ENCODE measurements at places on chromosomes 12 and 14. TPM values are rescaled to one million over a fixed set of nuclear protein-coding genes. Genes with fewer than 3 reads are reported as not detected.

Gene OTOGL
- total RNA-seq = not detected

Gene AMHR2
- total RNA-seq = not detected

Gene B4GALNT1
- total RNA-seq = 2.6 TPM

Gene NUAK1
- total RNA-seq = not detected

Gene RIMBP2
- not detected for total RNA-seq

GRCh38 chr12:116172224-116172849, 105.2 kb downstream of the MED13L start:
- peak; percentile 31 for DNase-seq

- no peak for DNase-seq
Observed at GRCh38 chr12:67601126-67601525, 47.4 kb upstream of the DYRK2 start.

DNA sequence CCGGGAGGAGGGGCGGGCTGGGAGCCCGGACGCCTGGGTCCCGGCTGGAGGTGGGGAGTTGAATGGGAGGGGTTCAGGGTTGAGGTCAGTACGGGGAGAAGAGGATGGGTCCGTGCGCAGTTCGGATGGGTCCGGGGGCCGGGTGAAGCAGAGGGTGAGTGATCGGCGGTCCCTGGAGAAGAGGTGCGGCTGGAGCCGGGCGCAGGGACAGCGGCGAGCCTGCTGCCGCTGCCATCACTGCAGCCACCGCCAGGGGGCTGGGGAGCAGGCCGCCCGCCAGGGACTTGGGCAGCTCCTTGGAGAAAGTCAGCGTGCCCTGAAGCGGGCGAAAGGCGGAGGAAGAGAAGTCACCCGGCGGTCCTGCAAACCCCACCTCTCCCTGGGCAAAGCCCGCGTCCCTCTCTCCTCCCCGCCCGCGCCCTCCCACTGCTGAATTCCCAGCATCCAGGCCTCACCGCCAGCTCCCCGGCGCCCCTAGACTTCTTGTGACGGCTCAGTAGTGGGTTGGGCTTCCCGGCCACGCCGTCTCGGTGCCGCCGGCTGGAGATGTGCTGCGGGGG, 6.0 kb upstream of the GPR84 start:
- no peak for DNase-seq

DNA sequence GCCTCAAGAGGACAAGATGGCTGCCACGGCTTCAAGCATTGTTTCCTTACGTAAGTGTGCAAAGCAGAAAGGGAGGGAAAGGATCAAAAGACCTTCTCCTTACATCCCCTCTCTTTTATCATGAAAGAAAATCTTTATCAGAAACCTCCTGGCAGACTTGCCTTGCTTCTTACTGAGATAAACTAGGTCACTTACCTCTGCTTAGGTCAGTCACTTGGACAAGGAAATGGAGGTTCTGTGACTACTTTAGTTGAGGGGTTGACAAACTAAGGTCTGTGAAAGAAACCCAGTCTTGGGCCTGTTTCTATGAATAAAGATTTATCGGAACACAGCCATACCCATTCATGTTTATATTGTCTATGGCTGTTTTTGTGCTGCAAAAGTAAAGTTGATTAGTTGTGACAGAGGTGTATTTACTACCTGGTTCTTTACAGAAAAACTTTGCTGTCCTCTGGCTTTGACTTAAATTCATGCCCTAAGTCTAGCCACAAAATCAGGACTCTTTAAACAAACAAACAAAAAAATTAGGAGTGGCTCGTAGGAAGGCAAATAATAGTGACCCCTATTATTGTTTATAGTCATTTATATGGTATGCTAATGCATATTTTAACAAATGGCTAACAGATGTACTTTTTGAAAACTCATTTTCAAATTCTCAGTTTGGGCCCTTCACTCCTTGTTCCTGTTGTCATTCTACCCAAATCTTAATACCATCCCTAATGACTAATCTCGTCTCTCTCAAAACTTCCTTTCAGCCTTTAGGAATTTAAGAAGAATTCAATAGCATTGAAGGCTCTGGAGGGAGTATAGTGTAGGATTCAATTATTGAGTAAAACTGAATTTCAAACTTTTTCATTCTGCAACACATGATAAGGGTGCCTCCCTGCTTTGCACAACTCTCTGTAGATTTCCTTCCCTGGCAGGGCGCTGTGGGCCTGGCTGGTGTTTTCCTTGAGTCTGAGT, 42.0 kb upstream of the ATP2B1 start:
- no peak for DNase-seq

DNA sequence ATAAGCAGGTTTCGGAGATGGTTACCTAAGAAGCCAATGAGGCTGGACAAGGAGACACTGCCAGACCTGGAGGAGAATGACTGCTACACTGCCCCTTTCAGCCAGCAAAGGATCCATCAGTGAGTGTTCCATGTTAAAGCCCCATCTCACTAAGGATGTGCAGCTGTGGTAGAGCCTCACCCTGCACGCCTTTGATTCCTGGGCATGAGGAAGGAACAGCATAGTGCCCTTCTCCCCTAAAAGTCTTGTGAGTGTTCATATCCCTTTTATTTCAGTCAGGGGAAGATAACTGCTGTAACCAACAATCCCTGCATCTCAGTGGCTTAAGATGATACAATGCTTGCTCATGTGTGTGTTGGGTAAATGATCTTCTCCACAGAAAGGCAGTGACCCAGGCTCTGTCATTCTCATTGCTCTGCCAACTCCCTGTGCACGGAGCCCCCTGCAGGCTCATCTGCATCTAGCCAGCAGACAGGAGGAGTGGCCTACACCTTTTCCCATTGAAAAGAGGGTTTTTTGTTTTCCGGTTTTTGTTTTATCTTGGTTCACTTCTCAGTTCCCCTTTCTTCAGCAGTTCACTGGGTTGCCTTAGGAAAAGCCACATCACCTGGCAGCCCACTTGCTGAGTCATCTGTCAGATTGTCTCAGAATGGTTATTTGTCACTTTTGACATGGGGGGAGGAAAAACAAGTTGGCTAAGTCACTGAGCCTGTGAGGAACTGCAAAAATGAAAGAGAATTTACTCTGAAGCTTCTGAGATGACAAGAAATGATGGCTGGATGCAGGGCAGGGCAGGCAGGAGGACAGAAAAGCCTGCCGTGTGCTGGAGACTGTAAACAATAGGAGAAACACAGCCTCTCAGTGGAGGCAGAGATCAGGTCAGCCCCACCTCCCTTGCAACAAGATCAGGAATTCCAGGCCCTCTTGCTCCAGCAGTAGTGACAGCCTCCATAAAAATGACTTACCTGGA, 193.3 kb downstream of the ANO4 start:
- no peak for DNase-seq

GRCh38 chr14:74954232-74954946, 1.0 kb downstream of the PGF start:
- no peak for DNase-seq

DNA sequence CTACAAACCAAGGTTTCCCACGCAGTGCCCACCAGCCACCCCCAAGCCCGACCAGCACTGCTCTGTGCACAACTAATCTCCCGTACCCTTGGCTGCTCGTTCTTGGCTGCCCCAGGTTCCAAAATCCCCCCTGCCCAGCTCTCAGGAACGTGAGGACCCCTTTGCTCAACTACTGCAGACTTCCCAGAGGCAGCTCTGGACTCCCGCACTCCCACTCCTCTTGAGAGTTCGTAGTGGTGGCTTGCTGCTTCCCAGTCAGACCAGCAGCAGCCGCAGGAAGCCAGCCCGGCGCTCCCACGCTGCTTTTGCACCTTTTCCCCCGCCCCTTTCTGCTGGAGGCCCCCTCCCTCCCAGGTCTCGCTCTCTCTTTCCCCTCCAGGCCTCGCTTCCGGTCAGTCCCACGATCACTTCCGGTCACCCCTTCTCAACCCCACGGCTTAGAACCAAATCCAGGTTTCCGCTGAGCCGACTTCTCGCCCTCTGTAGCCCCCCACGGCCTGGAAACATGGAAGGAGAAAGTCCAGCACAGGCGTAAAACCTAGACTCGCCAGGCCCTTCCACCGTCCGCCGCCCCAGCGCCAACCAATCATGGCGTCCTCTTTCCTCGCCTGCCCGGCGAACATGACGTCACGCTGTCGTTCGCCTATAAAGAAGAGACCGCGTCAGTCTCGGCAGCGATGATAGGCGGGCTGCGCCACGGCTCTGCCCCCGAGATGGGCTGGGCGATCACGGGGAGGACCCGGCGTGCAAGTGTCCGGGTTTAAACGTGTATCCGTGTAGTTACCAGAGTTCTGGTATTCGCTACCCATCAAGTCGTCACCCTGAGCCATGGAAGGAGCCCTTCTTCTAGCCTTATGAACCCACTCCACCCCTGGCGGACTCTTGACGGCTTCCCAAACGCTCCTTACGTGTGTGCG, at the start of gene TFCP2:
Gene TFCP2, minus strand, starts transcription at position 621 of the 917 bp plus-strand sequence. CDS start 713 bp downstream, outside the sequence.
- DNase-seq = peak; percentile 89

GRCh38 chr12:112107306-112108201, 1.0 kb downstream of the NAA25 start:
- no peak for DNase-seq

GRCh38 chr14:35223927-35224326, 68.3 kb upstream of the PSMA6 start:
- DNase-seq = no peak

GRCh38 chr12:132323171-132324010, 6.0 kb downstream of the GALNT9 start:
- DNase-seq = no peak

GRCh38 chr12:75982979-75983660, 48.5 kb downstream of the PHLDA1 start:
- no peak for DNase-seq

- DNase-seq = no peak
Observed at GRCh38 chr12:2318286-2318685, 265.5 kb downstream of the CACNA1C start.

DNA sequence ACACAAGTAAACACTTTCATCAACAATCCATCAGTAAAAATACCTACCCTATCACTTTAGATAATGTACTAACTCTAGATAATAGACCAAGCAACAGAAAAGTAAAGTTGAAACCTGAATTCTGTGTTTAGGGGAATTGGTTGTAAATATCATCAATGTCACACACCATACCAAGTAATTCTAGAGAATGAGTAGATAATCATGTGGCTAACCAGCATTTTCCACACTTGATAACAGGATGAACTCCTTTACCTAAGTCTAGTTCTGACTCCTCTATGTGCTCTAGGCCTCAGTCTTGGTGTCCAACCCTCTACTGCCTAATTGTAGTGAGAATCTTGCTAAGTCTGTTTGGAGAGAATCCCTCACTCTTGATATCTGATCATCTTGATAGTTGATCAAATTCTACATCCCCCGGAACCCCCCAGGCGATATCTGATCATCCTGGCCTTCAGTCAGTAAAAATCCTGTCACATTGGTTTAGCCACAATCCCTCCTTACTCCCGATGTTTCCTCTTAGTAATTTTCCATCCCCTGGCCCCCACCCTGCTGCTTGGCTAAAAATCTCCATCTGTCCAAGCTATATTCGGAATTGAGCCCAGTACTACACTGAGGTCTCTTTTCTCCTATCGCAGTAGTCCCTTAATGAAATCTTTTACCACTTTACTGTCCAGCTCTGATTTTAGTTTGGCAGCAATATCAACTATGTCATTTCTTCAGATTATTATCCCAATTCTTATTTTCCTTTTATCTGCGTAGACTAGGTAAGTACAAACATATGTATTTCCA, 3.4 kb upstream of the SLCO1A2 start:
- DNase-seq = no peak

DNA sequence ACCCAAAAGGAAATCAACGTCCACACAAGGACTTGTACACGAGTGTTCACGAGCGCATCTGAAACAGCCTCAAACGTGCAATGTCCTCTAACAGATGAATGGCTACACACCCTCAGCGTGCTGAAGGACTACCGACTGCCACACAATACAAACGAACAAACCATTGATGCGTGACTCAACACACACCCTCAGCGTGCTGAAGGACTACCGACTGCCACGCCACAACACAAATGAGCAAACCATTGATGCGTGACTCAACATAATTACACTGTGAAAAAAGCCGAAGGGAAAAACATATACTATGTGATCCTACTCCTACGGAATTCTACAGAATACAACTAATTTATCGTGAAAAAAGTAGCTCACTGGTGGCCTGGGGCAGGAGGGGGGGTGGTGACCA, 25.1 kb upstream of the BTBD6 start:
- no peak for DNase-seq

- DNase-seq = no peak
Observed at GRCh38 chr14:59275668-59276067, 87.2 kb downstream of the DAAM1 start.

DNA sequence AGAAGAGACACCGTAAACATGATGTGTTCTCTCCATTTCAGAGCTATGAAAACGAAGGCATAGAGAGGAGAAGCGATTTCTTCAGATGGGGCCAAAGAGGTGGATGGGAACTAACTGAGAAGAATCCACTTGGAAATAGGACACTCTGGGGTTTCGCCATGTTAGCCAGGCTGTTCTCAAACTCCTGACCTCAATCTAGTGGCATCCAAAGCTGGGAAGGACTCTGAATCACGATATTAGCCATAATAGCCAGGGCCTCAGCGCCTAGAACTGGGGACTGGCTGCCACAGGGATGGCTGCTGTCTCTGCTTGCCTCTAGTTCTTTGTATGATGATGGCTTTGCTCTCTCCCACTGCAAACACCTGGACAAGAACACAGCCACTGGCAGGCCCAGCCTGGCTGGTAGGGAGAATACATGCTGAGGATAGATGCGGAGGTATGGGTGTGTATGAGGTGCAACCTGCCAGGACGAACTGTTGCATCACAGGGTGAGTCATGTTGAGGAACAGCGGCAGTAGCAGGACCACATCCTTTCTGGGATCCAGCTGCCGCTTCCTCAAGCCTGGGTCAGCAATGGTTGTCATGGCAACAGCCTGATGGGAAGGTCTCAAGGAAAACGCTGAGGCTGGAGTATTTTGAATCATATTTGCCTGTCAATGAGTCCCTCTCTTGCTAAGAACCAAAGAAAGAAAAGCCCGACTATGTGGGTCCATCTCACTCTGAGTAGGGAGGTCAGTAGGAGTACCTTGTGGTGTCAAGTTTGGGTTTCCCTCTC, 31.1 kb downstream of the CCDC177 start:
- peak; percentile 24 for DNase-seq

DNA sequence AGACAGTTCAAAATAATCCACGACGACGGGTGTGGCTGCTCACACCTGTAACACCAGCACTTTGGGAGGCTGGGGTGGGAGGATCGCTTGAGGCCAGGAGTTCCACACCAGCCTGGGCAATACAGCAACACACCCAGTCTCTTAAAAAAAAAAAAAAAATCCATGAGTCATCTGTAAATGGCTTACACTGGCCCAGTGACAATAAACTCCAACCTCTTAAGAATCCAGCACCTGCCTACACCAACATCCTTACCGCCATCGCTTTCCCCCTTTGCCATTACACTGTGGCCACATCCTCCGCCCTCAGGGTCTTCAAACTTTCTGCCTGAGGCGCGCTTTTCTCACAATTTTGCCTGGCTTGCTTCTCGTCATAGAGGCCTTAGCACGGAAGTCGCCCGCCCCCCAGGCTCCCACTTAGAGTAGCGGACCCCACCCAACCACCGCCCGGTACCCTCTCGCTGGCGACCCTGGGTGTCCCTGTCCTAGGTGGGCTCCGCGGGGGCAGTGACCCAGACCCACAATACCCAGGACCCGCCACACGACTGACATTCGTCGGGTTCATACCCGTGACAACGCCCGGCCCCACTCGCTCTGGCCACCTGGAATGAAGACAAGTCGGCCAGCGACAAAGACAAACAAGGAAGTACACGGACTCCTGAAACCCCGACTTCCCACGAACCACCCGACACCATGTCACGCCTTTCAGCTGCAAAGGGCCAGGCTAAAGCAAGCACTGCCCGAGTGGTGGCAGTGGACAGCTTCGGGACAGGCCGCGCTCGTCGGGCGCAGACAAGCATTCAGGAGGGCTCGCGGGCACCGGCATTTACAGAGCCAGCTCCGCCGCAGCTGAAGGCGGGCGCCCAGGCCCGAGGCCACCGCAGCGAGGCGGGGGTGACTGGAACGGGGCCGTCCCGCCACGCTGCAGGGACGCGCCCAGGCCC, 636 bp downstream of the GOLGA3 start:
- no peak for DNase-seq

Data from activated naive CD4-positive, alpha-beta T cell treated with anti-CD3 and anti-CD28 coated beads, Interleukin-2, amount 50 U/mL, for 72 hours (primary cell).